ENCODE measurements at places on chromosomes 11 and 22. TPM values are rescaled to one million over a fixed set of nuclear protein-coding genes. Genes with fewer than 3 reads are reported as not detected.

Gene TRIM29
- total RNA-seq: 326 TPM

Gene PKDREJ
- under 0.01 TPM for total RNA-seq

Gene AIFM3
- total RNA-seq: 2.0 TPM

Gene OR52I2
- not detected for total RNA-seq

Gene OR2D2
- 0.79 TPM for total RNA-seq

Gene TRIM6
- 26.7 TPM for total RNA-seq

Gene TMEM25
- 42.0 TPM for total RNA-seq

Gene NAALAD2
- 0.87 TPM for total RNA-seq

Gene OR8D4
- total RNA-seq: not detected

Gene GSC2
- not detected for total RNA-seq

Gene ARVCF
- total RNA-seq: 5.9 TPM

Gene CDHR5
- not detected for total RNA-seq

Gene PGA5
- not detected for total RNA-seq
